ENCODE measurements at places on chromosomes 5 and 9. TPM values are rescaled to one million over a fixed set of nuclear protein-coding genes. Genes with fewer than 3 reads are reported as not detected.

The C1QTNF3 gene
- total RNA-seq, result 1.9 TPM

The SLC22A5 gene
- 6.5 TPM for total RNA-seq

The PCDHA8 gene
- 0.25 TPM for total RNA-seq

The PKN3 gene
- total RNA-seq, result 3.6 TPM

The RBM18 gene
- total RNA-seq, result 13.0 TPM

The NR5A1 gene
- total RNA-seq, result not detected

The PHF24 gene
- 0.16 TPM for total RNA-seq

The EMB gene
- total RNA-seq, result 0.16 TPM

The SCGB3A1 gene
- total RNA-seq, result not detected

The PCDHA10 gene
- total RNA-seq, result 0.09 TPM

The PTGS1 gene
- 6.3 TPM for total RNA-seq

The PDCD1LG2 gene
- total RNA-seq, result 10.9 TPM

The SPINK7 gene
- total RNA-seq, result not detected

The TXNDC8 gene
- not detected for total RNA-seq

The ROPN1L gene
- total RNA-seq, result not detected

The NR6A1 gene
- 1.2 TPM for total RNA-seq

The OR1J2 gene
- not detected for total RNA-seq

The INSL4 gene
- not detected for total RNA-seq

The DDX4 gene
- total RNA-seq, result not detected

The SLC36A2 gene
- not detected for total RNA-seq

The NMUR2 gene
- not detected for total RNA-seq

The OSMR gene
- total RNA-seq, result 57.2 TPM

The CKMT2 gene
- not detected for total RNA-seq

The C9orf153 gene
- 0.45 TPM for total RNA-seq

The OR1B1 gene
- total RNA-seq, result not detected
